ENCODE measurements at places on chromosomes 4 and X.

DNA sequence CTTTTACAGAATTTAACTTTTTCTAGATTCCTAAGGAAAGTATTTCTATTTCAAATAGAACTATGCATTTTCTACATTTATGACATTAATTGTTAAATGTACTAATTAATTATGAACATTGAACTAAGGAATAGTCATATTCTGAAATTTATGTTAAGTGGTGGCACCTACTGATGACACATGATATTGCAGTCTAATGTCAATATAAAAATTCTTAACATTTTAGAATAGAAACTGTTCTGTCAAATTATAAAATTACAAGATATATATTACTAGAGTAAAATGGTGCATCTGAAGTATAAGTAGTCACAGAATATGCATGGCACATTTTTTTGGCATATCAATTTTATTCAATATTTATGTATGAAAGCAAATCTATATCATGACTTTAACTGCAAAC lies 40.2 kb upstream of the NDNF start:
- no peak for DNase-seq

- DNase-seq, result no peak
These were observed at the start of gene PSAPL1 for GRCh38 chr4:7434766-7435150. PSAPL1 (minus strand) TSS chr4:7434930; CDS start chr4:7434879, 51 bp downstream.

DNA sequence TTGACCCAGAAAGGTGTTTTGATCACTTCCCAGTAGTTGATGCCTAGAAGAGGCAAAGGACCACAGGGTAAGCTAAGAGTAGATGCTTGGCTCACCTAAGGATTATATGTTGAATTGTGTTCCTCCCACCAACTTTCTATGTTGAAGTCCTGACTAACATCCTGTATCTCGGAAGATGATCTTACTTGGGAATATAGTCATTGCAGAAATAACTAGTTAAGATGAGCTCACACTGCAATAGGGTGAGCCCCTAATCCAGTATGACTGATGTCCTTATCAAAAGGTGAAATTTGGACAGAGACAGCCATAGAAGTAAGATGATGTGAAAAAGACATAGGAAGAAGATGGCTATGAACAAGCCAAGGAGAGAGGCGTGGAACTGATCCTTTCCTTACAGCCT lies 3.3 kb upstream of the HMGB2 start:
- no peak for DNase-seq

- DNase-seq, result no peak
These were observed 18.0 kb downstream of the ADH7 start for GRCh38 chr4:99417125-99417524.

DNA sequence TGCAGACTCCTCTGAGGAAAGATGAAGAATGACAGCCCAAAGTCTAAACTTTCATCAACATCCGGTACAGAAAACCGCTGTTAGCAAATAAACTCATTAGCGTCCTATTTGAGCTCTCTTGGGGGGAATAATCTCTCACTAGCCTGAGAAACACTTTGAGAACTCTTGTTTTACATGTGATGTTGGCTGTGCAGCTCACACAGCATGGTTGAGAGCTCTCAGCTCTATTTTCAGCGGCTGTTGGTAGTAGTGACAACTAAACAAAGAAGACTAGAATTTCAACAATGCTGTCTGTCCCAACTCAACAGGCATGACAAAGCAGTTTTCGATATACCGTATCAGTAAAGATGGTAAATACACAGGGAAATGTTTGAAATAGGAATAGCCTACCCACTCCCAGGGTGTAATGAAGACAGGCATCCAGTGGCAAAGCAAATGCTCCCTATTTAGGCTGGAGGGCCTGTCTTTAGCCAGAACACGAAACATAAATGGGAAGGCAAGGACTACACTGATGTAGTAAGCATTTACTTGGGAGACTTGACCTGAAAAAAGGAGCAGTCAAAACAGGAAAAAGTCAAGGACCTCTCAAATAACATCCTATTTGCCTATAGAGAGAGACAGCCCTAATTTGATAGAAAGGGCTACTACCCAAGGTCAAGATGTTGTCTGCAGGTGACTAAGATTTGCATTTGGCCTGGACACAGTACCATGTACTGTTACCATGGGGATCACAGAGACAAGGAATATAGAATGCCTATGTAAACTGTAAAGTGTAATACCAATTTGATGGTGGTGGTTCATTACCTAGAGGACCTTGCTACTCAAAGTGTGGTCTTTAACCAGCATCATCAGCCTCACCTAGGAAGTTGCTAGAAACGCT lies 60.4 kb downstream of the PPEF2 start:
- DNase-seq, result no peak
